Stimulated activated CD4-positive, alpha-beta T cell treated with anti-CD3 and anti-CD28 coated beads, Interleukin-15, amount 100 ng/mL, for 1 hour (primary cell): ENCODE measurements at places on chromosomes 1 and 21.

DNA sequence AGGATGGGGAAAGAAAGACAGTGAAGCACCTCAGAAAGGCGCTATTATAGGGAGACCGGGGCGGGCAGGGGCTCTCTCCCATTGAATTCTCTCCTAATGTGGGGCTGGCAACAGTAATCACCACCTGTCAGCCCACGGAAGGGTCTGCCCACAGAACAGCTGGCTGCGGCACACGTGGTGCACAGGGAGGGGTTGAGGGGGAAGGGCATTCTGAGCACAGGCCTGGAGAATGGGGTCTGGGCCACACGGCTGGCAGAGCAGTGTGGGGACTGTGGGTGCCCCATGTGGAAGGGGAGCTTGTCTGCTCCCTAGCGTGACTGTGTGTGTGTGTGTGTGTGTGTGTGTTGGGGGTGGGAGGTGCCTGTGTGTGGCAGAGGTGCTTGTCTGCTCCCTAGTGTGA lies 4.1 kb downstream of the OLFML3 start:
- DNase-seq = no peak

DNA sequence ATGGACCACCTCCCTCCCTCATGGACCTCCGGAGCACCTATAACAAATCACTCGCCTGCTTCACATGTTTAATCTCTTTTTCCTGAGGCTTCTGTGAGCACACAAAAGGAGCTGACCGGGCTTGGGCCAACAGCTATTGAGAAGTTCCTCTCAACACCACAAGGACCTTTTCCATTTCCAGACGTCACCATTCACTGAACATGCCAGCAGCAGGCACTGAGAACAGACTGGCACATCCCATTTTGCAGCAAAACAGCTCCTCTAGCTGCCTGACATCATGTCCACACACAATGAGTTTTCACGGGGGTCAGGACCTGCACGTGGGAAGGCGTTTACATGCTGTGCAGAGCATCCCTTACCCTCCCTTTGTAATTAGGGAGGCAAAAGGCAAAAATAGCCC lies 11.0 kb downstream of the SUSD4 start:
- no peak for DNase-seq

DNA sequence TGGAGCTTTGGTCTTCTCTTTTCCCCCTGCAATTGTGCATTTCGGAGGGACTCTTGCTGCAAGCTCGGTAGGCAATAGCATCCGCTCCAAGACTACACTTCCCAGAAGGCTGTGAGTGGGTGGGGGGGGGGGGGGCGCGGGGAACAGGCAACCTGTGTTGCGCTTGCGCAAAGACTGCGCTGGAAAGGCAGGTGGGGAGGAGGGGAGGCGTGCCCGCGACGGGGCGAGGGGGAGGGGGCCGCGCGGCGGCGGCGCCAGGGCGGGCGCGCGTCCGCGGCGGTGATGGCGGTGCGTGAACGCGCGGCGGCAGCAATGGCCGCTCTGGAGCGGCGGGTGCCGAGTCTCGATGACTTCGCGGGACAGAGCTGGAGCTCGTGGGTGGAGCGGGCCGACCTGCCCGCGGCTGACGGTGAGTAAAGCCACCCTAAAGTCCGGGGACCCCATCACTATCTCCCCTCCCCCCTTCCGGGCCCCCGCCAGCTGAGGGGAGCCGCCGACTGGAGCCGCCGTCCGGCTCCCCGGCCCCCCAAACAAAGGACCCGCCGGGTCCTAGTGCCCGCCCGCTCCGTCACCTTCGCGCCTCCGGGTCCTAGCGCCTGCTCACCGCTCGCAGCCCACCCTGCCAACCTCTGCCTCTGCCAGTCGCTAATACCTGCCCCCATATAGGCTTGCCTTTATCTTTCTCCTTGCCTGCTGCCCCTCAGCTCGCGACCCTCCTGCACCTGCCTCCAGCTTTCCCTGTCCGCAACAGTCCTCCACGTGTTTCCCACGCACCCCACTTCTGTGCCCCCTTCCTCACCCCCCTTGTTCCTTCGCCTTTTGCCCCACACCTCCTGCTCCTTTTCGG lies at the start of gene ATXN7L2:
Gene ATXN7L2, plus strand, starts transcription at position 234 of the 847 bp plus-strand sequence. Its CDS starts 49 bp downstream, at position 283.
- peak; percentile 89 for DNase-seq

DNA sequence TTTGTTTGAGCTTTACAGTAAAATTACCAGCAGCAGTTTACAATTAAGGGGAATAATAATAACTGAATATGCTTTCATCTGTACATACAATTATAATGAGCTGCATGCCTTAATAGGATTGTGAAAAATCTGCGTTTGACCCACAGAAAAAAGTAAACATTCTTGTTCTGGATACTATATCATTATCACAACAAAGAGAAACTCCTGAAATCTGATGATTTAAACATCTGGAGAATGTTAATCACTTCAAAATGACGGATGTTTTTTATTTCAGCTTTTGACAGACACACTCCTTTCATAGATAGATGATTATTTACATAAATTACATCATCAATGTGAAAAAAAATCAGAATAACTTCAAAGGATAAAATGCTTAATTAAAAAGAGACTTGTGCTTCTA lies 58.5 kb downstream of the TYW3 start:
- no peak for DNase-seq

GRCh38 chr1:230083053-230083452 lies 16.0 kb downstream of the GALNT2 start:
- no peak for DNase-seq

- DNase-seq = no peak
Measured at GRCh38 chr1:91809317-91809716, 76.6 kb downstream of the TGFBR3 start.

DNA sequence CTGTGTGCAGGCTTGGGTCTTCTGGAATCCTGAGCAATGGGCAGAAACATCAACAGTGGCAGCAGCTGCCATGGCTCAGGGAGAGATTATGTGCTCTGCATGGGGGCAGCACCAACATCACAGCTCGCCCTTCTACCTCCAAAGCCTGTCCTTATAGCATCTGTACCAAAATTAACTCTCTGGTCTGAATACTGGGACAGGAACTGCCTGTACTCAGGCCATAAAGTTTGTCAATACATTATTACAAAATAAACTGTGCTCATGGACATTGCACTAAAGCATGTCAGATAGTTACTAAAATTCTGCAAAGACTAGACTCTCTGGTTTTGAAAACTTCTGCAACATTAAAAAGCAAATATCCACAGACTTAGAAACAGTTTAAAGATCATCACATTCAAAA lies 91.6 kb downstream of the ZC3H11B start:
- DNase-seq = no peak

GRCh38 chr1:92029241-92029922 lies 403 bp upstream of the EPHX4 start:
- DNase-seq = no peak

DNA sequence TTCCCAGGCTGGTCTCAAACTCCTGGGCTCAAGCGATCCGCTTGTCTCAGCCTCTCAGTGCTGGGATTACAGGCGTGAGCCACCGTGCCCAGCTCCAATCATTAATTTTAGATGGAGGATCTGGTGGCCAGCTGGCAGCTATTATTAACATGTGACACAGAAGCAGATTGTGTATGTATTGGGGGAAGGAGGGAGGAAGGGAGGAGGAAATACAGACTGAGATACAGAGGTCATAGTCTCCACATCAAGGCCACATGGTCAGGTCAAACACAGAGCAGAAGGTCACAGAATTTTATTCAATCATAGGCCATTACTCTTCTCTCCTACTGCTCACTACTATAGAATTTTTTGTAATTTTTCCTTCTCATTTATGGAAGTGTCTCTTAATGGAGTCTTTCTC lies 57.9 kb upstream of the ADORA3 start:
- DNase-seq = no peak
